Posterior cingulate gyrus (tissue), 11 donors: ENCODE measurements at places on chromosomes 13 and 19.

GRCh38 chr19:47598407-47599349 is 10.3 kb upstream of the BICRA start:
- no peak for DNase-seq

DNA sequence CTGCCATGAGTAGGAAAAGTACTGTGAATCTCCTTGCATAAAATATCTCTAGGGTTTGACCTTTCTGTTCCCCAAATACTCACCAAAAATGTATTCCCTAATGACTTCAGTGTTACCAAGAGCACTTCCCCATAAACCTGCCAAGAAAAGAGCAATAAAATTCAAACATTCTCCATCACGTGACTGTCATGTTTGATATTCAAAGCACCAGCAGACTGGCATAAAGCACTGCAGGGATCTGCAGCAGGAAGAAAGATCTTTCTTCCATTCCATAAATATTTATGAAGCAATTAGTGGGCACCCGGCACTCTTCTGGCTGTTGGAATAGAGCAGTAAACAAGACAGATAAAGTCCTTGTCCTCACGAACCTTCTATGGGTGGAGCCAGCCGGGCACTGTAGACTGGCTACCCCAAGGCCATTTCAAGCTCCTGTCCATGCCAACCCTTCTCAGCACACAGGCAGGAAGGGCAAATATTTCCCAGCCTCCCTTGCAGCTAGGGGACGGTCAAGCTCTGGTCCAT is 20.3 kb downstream of the PLA2G4C start:
- DNase-seq, result no peak

- no peak for DNase-seq
Observed at GRCh38 chr19:55252760-55253663, 5.8 kb downstream of the PPP6R1 start.

- no peak for DNase-seq
Observed at GRCh38 chr13:87999240-87999700, 328.1 kb downstream of the SLITRK5 start.

- DNase-seq, result no peak
Observed at GRCh38 chr19:6030214-6030507, 52.2 kb upstream of the RANBP3 start.

DNA sequence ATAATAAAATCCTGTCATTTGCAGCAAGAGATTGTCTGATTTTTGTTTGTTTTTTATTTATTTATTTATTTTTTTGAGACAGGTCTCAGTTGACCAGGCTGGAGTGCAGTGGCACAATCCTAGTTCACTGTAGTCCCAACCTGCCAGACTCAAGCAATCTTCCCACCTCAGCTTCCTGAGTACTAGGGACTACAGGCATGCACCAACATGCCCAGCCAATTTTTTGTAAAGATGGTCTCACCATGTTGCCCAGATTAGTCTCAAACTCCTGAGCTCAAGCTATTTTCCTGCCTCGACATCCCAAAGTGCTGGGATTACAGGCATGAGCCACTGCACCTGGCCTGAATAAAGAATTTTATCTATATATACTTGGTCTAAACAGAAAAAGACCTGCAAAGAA is 17.6 kb downstream of the ZNF233 start:
- no peak for DNase-seq

GRCh38 chr19:32866564-32867265 is 2.9 kb downstream of the SLC7A9 start:
- DNase-seq, result no peak

- no peak for DNase-seq
Observed at GRCh38 chr13:89856512-89856911, 1491.0 kb upstream of the MIR17HG start.

DNA sequence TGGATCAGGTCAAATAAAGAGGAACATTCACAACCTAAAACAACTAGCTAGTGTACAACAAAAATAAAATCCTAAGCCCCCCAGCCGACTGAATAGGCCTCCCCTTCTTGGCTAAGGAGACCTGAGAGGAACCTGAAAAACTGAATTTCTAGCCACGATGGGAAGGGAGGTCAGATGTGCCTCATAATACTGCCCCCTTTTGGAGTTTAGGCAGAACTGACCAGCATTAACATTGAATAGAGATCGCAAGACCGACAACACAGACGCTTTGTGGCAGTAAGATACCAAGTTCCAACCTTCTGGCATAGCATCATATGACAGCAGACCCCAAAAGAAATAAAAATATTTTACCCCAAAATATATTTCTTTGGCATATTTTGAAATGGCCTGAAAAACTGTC is 15.9 kb downstream of the CBY2 start:
- no peak for DNase-seq
